ENCODE measurements at places on chromosomes 6 and 20. TPM values are rescaled to one million over a fixed set of nuclear protein-coding genes. Genes with fewer than 3 reads are reported as not detected.

The VGLL2 gene
- not detected for polyA plus RNA-seq

The MYMX gene
- polyA plus RNA-seq = not detected

The PBOV1 gene
- not detected for polyA plus RNA-seq

The TOX2 gene
- not detected for polyA plus RNA-seq

The ID4 gene
- 0.20 TPM for polyA plus RNA-seq

The BEND3 gene
- polyA plus RNA-seq = 1.9 TPM

The RHAG gene
- not detected for polyA plus RNA-seq

The CDH4 gene
- polyA plus RNA-seq = not detected

The ADTRP gene
- polyA plus RNA-seq = not detected

The TSPYL4 gene
- 20.4 TPM for polyA plus RNA-seq

The ELOVL2 gene
- 43.6 TPM for polyA plus RNA-seq

The TFAP2C gene
- not detected for polyA plus RNA-seq

The PTK6 gene
- 0.08 TPM for polyA plus RNA-seq

The ALDH8A1 gene
- polyA plus RNA-seq = 0.68 TPM

The SFTA2 gene
- not detected for polyA plus RNA-seq

The SLC16A10 gene
- 8.2 TPM for polyA plus RNA-seq

The RNF39 gene
- polyA plus RNA-seq = 2.2 TPM

The TNNC2 gene
- 2.5 TPM for polyA plus RNA-seq

The RFX6 gene
- not detected for polyA plus RNA-seq

The SLC22A23 gene
- polyA plus RNA-seq = 17.3 TPM

The ADAT2 gene
- polyA plus RNA-seq = 8.6 TPM

The WFDC5 gene
- not detected for polyA plus RNA-seq

The SLC25A27 gene
- polyA plus RNA-seq = 1.8 TPM
